NCI-H526 (cell line): ENCODE measurements at places on chromosomes 12 and 14.

DNA sequence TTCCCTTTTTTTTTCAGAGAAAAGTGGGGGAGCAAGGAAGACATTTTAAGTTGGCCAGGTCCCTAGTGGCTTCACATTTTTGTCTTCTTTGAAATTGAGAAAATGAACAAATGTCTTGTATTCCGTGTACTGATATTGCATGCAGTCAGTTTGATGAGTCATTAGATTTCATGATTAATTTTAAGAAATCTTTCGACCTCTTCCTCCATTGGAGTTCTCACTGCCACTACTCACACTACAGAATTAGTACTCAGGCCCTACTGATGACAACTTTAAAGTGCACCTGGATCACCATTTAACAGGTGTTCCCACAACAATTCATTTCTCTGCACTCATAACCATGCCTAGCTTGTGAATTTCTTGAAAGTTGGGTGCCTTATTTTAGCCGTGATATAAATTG is 50.5 kb downstream of the SAMD4A start:
- DNase-seq: no peak

DNA sequence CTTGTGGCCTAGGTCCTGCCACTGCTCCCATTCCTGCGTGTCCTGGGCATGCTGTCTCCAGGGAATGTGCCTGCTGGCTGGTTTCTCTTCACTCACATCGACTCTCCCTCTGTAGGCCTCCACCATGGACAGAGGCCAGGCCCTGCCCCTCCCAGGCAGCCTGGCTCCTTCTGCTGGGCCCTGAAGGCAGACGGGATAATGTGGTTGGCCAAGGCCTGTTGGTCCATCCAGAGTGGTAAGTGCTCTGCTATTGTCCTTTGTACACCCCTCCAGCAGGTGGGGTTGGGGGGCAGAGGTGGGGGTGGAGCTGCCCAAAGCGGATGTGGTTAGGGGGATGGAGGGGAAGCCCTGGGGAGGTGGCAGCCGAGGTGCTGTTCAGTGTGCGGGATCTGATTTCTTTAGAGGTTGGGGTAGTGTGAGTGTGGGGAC is 9.5 kb upstream of the NR4A1 start:
- DNase-seq: no peak

DNA sequence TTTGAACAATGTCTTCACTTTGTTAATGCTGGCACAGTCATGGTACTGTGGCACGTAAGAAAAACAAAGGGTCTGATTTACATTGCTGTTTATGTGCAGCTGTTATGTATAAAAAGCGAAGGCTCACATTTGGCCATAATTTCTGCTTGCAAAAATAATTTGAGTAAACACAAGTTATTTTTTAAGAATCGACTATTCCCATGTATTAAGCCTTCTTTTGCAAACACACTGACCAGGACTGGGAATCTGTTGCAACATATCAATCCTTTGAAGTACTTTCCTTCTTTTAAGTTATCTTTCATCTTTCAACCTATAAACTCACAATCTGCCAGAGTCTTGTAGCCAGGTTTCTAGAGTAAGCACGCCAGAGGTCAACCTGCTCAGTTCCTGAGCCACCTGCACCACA is 145.4 kb upstream of the BMP4 start:
- no peak for DNase-seq

DNA sequence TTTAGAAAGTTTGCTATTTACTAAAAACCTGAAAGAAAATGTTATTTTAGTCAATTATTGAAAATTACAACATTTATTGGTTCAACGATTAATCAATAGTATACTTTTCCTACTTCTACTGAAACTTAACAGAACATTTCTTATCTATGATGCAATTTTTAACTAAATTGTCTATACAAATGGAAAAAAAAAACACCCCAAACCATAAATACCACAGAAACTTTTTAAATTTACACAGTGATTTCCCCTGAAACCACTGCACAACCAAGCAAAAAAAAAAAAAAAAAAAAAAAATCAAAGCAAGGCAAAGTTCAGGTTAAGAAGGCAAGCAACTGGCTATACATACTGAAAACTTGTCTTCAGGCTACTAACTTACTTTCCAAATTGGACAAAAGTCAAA is 71.9 kb upstream of the POC1B start:
- DNase-seq: no peak

DNA sequence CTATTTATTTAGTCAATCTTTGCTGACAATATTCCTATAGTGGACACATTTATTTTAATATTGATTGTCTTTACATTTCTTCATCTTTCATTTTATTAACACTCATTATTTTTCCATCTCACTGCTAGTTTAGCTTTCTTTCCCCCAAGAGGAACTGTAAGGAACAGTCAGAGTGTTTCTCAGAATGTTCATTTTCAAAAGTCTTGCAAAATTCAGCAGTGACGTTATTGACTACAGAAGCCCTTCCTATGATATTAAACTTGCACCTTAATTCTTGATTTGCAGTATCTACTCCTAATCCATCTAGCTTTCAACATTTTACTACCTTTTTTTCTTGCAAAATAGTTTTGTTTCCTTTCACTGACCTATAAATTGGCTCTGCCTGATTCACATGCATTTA is 13.0 kb downstream of the CLEC2B start:
- DNase-seq: no peak

DNA sequence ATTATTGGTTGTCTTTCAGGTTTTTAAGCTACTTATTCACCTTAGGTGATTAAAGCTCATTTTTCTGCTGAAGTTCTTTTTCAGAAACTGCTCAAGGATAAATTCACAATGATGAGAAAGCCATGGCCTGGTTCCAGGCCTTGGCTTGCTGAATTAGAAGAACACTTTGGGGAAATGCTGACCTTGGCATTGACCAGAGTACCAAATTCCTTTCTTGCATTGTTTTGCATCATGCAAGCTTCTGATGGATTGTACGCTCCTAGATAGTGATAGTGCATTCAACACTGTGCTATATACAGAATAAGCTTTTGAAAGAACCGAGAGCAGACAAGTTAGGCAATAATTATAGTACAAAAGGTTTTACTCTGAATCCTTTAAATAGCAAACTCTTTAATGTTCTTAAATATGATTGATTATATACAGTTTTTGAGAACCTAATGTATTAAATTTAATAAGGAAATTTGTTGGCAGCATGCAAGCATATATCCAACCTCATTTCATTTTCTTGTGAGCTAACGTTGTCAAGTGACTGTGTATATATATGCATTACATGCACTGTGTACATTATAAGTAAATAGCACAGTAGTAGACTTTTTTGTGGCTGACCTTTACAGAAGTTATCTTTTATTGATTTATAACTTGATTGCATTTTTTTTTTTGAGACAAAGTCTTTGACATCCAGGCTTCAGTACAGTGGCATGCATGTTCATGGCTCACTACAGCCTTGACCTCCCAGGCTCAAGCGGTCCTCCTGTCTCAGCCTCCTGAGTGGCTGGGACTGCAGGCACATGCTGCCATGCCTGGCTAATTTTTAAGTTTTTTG is 99.2 kb downstream of the DIP2B start:
- no peak for DNase-seq

DNA sequence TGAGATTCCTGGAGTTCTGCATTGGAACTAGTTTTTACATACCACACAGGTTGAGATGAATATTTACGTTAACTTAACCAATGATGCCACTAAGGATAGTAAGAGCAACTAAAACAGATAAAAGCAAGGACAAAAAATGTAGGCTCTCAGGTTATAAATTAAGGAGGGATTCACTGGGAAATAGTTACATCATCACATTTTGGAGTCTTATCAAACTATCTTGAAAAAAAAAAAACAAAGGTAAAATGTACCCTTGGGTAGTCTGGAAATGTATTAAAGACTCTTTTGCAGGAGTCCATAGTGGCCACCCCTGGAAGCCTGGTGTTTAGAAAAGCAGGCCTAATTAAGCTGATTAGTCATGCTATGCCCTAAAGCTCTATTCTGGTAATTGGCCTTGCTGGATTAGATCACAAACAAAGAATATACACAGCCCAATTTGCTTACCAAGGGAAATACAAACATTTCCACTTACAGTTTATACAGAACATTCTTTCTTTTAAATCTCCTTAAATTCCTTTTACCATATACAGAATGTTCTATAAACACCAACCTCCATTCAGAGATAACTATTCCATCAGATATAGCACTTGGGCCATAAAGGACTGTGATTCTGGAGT is 39.3 kb downstream of the SLC25A47 start:
- DNase-seq: no peak

DNA sequence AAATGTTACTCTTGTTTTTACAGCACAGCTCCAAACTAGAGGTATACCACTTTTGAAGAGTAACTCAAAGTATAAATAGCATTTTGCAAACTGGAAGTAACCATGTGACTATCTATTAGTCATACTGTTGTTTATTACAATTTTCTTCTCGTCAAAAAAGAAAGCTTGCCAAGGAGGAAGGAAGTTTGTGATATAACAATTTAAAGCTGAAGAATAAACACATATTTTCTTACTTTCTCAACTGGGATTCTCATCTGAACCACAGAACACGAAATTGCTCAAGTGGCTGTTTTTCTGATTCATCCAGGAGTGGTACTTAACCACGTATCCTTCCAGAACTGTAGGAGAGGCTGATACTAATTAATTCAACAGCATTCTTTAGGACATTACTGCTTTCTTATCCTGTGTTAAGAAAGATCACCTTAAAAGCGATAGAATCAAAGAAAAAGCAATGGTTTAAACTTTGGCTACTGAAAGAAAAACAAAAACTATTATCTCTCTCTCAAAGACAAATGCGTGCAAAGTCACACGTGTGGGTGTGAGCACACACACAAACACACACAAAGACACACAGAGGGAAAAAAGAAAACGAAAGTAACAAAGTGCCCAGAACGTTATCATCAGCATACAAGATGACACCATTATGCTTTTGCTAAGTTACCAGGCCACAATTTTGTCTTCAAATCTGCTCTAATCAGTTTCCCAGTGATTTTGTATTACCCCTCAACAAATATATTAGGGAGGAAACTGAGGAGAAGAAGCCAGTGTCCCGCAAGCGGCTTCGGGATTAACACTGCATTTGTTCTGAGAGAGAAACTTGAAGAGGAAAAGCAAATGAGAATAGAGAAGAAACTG is at the start of gene CLEC2B:
TSS of gene CLEC2B (minus strand) at position 48 of the 855 bp plus-strand sequence.
- DNase-seq: peak; percentile 1

GRCh38 chr12:74111688-74112360 is 425.8 kb upstream of the ATXN7L3B start:
- DNase-seq: peak; percentile 64

- no peak for DNase-seq
These were observed 79.0 kb downstream of the DCAF5 start for GRCh38 chr14:69073915-69074314.

GRCh38 chr14:30158299-30158698 is 230.7 kb upstream of the PRKD1 start:
- no peak for DNase-seq

GRCh38 chr12:46160101-46160980 is 108.5 kb downstream of the SLC38A1 start:
- no peak for DNase-seq

GRCh38 chr14:99320105-99320572 is 48.1 kb upstream of the BCL11B start:
- DNase-seq: peak; percentile 72

DNA sequence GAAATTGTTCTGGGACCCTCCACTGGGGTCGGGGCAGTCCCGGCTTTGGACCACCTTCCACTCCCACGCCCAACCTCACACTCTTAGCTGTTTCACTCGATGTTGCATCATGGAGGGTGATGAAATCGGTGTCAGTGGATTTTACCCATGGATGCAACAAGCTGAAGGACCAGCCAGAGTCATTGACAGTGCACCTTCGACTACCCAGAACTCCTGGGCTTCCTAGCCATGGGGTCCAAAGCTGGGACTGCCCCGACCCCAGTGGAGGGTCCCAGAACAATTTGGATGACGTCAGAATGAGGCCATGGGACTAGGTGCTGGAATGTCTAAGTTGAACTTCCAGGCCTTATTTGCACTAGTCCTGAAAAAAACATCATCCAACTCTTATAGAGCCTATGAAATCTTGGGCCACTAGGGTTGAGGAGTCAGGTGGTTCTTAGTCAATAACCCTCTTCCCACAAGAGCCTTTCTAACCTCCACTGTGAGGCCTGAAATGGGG is 882 bp upstream of the IL23A start:
- no peak for DNase-seq

DNA sequence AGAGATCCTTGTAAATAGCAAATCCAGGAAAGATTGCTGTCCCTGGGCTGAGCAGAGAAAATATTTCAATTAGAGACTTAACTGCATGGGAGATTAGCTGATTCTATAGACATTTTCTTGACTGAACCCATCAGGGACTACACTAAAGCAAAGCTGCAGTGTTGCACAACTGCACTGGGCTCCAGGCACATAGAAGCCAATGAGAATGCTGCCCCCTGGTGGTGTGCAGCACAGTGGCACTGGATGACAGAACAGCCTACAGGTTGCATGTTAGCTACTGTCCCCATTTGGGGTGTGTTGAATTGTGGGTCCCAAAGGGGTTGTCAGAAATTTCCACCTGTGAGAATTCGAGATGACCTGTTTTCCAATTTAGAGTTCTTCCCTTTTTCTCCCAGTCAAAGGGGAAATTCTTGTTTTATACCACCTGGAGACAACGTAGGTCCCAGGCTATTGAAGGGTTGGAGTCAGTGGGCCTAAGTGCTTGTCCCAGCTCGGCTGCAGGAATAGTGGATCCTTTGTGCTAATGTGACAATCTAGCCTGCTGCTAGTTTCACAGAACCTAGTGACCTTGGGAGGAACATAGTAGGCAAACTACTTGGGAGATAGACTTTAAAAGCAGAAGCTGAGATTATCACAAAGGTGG is 114.7 kb downstream of the SLC8A3 start:
- DNase-seq: peak; percentile 80

- no peak for DNase-seq
These were observed 934.9 kb downstream of the LRFN5 start for GRCh38 chr14:42541535-42542001.

DNA sequence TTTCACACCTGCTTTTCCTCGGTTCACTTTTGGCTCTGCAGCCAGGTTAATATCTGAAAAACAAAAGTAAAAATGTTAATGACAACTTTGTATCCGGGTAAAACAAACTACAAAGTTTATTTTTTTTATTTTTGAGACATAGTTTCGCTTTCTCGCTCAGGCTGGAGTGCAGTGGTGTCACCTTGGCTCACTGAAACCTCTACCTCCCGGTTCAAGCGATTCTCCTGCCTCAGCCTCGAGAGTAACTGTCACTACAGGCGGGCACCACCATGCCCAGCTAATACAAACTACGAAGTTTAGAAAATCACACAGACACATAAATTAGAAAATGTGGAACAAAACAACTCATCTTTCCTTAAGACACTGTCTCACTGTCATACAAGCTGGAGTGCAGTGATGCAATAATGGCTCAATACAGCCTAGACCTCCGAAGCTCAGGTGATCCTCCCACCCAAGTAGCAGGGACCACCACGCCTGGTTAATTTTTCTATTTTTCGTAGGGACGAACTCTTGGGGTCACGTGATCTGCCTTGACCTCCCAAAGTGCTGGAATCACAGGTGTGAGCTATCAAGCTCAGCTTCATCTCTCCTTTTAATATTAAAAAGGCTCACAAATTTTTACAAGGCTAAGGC is 38.1 kb downstream of the HNRNPC start:
- DNase-seq: no peak

DNA sequence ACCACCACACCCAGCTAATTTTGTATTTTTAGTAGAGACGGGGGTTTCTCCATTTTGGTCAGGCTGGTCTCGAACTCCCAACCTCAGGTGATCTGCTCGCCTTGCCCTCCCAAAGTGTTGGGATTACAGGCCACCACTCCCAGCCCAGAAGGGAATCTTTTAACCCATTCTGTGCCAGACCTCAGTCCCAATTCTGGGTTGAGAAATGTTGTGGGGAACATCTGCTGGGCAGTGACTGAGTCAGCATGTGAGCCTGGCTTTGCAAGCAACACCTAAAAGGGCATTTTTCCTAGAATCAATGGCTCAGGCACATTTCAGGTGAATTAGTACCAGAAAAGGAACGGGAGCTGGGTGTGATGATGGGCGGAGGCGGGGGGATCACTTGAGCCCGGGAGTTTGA is 7.6 kb upstream of the SPATS2 start:
- DNase-seq: no peak
